AG08396 (cell line): ENCODE measurements at places on chromosomes 5 and 9.

- peak; percentile 75 for DNase-seq
These were observed 333.5 kb upstream of the ACTBL2 start for GRCh38 chr5:57816108-57816507.

- DNase-seq, result no peak
These were observed 61.4 kb downstream of the ARHGEF28 start for GRCh38 chr5:73687357-73687756.

- no peak for DNase-seq
These were observed 78.0 kb downstream of the ISOC1 start for GRCh38 chr5:129172580-129172979.

DNA sequence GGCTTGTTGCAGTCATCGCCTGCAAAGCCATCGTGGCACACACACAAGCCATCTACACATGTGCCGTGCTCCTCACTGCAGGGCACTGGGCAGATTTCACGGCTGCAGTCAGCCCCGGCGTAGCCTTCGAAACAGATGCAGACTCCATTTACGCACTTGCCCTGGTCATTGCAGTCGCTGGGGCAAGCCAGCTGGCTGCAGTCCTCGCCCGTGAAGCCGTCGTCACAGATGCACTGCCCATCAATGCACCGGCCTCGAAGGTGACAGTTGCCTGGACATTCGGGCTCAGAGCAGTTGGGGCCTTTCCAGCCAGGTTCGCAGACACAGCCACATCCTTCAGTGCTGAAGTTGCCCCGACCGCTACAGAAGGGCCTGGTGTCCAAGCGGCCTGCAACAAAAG lies 31.1 kb downstream of the TNC start:
- DNase-seq, result no peak

GRCh38 chr9:38018958-38019602 lies 49.9 kb downstream of the SHB start:
- peak; percentile 50 for DNase-seq

- no peak for DNase-seq
These were observed 72.3 kb upstream of the CDH6 start for GRCh38 chr5:31121224-31121623.

- no peak for DNase-seq
These were observed 40.1 kb downstream of the PHAX start for GRCh38 chr5:126640866-126641265.

DNA sequence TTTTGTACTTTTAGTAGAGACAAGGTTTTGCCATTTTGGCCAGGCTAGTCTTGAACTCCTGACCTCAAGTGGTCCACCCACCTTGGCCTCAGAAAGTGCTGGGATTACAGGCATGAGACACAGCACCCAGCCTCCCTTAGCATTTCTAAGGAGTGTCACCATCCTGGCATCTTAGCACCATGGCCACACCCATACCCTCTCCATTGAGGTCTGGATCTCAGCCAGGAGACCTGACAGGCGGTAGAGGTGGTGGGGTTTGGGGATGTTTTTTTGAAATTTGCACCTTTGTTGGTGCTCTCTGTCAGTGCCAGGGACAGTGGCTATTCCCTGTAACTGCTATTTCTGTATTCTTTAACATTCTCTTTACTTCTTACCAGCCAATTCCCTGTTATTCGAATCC lies 72.5 kb downstream of the TRIM36 start:
- no peak for DNase-seq

GRCh38 chr5:59093329-59093728 lies 510.5 kb downstream of the RAB3C start:
- DNase-seq, result no peak

DNA sequence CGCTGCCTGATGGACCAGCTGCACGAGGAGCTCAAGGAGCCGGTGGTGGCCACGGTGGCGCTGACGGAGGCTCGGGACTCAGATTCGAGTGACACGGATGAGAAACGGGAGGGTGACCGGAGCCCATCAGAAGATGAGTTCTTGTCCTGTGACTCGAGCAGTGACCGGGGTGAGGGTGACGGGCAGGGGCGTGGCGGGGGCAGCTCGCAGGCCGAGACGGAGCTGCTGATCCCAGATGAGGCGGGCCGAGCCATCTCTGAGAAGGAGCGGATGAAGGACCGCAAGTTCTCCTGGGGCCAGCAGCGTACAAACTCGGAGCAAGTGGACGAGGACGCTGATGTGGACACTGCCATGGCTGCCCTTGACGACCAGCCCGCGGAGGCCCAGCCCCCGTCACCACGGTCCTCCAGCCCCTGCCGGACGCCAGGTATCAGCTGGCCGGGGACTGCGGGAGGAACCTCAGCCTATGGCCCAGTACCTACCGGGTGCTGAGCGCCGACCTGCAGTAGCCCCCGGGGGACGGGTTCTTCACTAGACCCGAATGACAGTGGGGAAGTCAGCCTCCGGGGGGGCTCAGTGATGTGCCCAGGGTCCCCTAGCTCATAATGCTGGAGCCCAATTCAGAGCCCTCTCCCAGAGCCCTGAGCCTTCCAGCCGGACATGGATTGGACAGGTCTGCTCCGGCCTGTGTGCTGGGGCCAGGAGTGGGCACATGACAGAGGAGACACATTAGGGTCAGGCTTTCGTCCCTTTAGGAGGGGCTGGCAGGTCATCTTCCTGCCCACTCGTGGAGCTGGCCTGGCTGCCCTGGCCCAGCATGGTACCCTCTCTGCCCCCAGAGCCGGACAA lies 33.0 kb downstream of the USP20 start:
- no peak for DNase-seq

DNA sequence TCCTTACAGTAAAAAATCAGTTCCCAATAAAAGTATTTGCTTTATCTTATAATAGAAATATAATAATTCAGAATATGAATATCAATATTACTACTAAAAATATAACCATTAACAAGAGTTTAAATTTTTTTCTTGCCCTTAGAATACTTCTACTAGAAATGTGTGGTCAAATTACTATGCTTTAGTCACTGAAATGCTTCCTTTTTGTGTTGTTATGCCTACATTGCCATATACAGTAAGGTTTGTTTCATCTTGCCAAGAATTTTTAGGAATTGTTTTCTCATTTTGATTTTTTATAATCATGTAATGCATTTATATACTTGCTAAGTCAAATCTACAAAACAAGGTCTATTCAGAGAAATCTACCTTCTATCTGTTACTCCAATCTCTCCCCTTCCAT lies 181.7 kb downstream of the CDK5RAP2 start:
- no peak for DNase-seq

DNA sequence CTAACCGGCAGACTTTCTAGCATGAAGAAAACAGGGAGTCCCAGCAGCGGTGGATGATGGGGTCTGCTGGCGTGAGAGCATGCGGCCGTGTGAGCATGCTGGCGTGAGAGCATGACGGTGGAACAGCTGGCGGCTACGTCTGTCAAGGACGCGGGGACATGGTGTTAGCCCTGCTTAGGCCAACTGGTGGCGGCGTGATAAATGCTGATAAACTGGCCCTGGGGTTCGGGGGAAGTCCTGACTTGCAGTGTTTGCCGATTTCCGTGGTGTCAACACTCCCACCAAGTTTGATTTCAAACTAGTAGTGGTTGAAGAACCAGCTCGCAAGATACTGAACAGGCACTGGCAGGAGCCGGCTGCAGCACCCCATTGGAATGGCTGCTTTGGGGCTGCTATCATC lies 122.4 kb upstream of the RAPGEF1 start:
- DNase-seq, result no peak

DNA sequence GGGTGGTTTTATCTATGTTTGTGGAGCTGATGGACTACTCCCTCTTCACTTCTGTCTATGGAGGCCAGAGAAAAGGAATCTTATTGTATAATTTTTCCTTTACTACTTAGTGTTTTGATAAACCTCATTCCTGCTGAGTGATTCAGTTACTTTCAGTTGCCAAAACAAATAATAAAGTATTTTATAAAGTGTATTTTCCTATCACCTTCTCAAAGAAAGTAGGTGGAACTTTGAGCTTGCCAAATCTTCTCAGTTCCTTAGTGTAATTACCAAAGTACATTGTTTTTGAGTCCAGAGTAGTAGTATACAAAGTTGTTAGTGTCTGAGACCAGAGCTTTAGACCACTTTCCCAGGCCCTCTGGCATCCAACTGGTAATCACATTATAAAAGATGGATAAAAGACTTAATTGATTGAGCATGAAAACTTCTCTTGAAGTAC lies 13.5 kb downstream of the RABGAP1 start:
- peak; percentile 34 for DNase-seq

- no peak for DNase-seq
These were observed 129.2 kb downstream of the DMRT2 start for GRCh38 chr9:1179366-1179765.

GRCh38 chr9:21856301-21857094 lies 54.1 kb downstream of the MTAP start:
- peak; percentile 21 for DNase-seq

DNA sequence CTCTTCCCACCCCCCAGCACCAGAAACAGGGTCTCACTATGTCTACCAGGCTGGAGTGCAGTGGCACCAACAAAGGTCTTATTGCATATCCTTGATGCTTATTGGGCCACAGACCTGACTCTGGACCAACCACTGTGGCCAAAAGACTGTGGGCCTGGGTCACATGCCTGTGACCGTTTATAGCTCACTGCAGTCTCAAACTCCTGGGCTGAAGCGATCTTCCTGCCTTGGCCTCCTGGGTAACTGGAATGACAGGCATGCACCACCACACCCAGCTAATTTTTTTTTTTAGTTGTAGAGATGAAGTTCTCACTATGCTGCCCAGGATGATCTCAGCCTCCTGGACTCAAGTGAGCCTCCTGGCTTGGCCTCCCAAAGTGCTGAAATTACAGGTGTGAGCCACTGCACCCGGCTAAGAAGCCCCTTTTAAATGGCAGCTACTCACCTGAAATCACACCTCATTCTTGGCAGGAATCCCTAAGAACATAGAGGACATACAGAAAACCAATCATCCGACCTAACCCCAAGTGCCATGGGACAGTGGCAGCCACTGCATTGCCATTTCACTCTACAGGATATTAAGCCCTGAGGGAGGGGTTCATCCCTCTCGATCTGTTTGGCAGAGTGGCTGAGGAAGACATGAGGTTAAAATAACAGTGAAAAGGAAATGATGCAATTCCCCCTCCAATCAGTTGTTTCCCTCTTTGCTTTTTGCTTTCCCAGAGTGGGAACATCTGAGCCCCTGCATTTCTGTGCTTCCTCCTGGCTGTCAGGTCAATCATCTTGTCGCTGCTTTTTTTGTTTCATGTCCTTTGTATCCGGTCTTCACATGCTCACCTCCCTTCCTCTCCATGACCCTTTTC lies 74.6 kb downstream of the LRRC70 start:
- no peak for DNase-seq

DNA sequence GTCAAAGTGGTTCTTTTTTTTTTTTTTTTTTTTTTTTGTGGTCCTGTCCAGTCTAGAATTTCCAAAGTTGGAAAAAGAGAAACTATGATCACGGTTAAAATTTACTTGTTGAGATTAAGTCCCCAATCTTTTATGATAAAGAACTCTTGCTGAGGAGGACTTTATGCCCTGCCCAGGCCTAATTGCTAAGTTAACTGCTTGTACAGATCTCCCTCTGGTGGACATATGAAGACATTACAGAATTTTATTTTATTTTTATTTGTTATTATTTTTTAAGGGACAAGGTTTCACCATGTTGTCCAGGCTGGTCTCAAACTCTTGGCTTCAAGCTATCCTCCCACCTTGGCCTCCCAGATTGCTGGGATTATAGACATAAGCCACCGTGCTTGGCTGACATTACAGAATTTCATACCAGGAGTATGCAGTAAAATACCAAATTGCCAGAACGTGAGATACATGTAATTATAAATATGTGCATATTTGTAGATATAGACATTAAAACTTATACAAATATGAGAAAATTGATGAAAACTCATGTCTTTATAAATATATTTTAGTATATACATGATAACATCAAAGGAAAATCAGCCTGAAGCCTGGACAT lies 91.2 kb downstream of the RFK start:
- DNase-seq, result peak; percentile 41

DNA sequence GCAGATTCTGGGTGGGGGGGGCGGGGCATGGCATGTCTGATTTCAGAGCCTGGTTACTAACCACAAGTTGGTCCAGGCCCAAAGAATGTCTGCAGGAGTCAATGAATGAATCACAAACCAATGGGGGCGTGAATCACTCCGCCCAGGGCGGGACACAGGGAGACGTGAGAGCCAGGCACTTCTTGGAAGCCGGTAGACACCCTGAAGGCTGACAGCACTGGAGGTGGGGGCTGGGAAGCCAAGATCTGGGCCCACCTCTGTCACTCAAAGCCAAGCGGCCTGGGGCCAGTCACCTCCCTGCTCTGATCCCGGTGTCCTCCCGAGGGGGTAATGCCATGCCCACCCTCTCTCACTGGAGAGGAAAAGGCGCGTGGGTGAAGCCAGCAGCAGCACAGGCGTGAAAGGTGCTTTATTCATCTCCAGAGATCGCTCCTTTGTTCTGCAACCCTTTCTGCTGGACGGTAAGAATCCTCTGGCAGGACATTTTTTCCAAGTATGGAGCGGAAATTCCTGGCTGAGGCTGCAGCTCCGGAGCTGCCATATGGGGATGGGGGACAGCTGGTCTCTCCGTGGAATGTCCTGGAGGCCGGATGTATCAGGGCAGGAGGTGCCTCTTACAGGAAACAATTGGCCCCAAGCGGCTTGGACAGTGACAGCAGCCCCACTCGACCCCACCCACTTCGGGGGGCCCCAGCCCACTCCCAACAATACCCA lies 85.0 kb downstream of the STK10 start:
- DNase-seq, result peak; percentile 89

DNA sequence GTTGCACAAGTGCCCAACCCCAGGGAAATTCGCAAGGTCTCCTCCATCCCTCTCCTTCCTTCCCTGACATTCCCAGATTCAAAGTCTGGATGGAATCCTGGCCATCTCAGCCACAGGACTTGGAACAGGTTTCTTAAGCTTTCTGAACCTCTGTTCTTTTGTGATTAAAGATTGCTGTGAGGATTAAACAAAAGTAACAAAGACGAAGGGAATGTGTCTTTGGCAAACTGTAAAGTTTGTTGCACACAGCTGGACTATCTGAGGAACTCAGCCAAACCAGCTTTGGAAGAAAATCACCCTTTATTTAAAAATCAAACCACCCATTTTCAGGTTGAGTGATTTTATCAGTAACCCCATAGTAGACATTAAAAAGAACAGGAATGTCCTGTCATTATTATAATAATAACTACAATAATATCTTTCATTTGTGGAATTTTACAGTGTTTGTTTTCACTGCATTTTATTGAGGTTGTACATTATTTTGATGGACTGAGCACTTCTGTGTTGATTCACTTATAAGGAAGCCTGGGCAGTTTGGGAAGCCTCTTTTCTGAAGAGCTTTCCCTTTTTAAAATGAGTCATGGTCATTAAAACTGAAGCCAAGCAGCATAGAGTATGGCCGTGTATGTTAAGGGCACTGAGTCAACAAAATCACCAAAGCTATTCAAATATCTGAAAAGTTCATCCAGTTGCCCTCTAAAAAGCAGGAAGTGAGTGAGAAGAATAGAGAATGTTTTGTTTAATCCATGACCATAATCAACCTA lies 310.2 kb downstream of the AGTPBP1 start:
- no peak for DNase-seq

- DNase-seq, result no peak
These were observed 112.8 kb upstream of the SLC25A48 start for GRCh38 chr5:135721548-135722090.
